NCI-H1436 (cell line): ENCODE measurements at places on chromosomes 12 and 14.
A peak's percentile ranks its signal among the peaks of the same experiment; 100 is the strongest.

GRCh38 chr12:96886998-96887677 is 19.9 kb upstream of the NEDD1 start:
- no peak for DNase-seq

DNA sequence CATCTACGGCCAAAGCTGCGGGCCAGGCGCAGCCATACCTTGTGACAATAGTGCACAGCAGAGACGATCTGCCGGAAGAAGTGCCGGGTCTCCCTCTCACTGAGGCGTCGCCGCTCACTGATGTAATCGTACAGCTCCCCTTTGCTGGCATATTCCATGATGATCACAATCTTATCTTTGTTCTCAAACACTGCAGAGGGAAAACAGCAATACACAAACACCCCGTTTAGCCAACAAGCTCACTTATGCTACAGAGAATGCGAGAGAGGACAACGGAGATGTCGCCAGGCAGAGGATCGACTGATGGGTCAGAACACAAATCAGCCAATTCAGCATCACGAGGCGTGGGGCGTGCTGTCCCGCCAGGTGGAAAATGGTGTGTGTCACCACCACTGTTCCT is 52.1 kb downstream of the NUAK1 start:
- DNase-seq: no peak

DNA sequence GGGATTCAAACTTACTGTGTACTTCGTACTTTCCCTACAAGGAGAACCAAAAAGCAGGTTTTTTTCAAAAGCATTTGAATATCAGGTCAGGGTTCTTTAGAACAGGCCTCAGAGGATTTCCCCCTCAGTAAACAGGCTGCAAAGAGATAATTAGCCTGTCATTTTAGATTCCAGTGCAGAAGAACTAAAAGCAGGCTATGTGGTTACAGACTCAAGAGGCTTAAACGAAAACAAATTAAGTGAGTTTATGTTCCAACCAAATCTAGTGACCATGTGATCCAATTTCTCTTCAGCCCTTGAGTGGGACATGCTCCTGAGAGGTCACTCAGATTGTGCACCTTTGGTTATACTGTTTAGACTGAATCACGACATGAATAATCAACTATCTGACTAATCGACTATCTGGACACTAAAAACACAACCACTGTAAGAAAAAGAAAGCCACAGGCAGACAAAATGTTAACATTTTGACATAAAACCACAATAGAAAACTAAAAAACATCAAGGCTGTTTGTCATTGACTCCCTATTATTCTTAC is 4.5 kb downstream of the TMED8 start:
- no peak for DNase-seq

- no peak for DNase-seq
These were observed 305.2 kb upstream of the SYT1 start for GRCh38 chr12:78559416-78559815.

GRCh38 chr14:74514471-74514941 is 20.9 kb downstream of the ISCA2 start:
- DNase-seq: no peak

DNA sequence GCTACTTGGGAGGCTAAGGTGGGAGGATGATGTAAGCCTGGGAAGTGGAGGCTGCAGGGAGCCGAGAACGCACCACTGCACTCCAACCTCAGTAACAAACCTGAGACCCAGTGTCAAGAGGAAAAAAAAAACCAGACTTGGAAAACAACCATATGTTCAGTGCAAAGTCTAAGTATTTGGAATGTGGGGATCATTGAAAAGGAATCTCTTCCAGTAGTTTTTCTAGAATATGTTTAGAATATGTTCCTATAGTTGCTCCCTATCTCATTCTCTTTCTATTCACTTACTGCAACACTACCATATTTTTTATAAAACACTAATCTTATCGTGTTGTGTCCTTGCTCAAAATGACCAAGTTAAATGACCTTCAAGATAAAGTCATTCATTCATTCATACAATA is 423.5 kb upstream of the SOX5 start:
- no peak for DNase-seq

GRCh38 chr14:93132472-93133065 is 16.8 kb upstream of the ITPK1 start:
- no peak for DNase-seq

- DNase-seq: no peak
These were observed 21.3 kb upstream of the REP15 start for GRCh38 chr12:27674989-27675388.

DNA sequence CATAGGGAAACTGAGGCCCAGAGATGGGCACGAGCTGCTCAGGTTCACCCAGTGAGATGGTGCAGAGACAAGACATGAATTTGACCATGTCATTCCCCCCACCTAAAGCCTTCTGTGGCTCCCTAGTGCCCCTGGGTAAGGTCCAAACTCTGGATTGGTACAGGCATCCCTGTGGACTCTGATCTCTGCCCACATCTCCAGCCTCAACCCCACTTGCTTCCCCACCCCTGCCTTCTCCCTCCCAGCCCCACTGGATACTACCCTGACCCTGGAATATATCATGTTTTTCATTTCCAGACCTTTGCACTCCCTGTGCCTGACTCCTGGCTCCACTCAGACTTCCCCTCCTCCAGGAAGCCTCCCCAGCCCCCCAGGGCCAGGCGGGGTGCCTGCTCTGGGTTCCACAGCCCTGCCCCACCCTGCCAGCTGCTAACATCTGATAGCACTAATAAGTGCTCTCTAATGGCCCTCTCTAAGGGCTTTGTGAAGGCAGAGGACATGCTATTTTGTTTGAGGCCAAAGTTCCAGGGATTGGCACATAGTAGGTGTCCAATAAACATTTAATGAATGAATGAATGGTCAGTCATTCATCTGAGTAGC is 1.1 kb upstream of the SDSL start:
- no peak for DNase-seq

DNA sequence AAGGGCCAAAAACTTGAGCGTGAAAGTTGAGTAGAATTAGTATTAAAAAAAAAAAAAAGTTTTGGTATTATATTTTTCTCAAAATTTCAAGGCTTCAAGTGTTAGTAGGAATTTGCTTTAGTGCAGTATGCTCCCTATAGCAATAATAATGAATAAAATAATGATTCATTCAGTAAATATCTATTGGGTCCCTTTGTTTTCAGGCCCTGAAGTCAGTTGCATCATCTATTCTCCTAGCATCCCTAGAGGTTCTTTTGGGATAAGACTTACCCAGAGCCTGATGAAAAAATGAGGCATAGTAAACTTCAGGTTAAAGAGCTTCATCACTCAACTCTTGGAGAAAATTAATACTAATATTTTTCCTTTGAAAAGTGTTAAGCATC is 1.1 kb downstream of the KMT5A start:
- DNase-seq: no peak

- no peak for DNase-seq
These were observed 172.1 kb downstream of the ACSS3 start for GRCh38 chr12:81249976-81250375.

- DNase-seq: no peak
These were observed 172.1 kb downstream of the ETV6 start for GRCh38 chr12:11821386-11822080.

DNA sequence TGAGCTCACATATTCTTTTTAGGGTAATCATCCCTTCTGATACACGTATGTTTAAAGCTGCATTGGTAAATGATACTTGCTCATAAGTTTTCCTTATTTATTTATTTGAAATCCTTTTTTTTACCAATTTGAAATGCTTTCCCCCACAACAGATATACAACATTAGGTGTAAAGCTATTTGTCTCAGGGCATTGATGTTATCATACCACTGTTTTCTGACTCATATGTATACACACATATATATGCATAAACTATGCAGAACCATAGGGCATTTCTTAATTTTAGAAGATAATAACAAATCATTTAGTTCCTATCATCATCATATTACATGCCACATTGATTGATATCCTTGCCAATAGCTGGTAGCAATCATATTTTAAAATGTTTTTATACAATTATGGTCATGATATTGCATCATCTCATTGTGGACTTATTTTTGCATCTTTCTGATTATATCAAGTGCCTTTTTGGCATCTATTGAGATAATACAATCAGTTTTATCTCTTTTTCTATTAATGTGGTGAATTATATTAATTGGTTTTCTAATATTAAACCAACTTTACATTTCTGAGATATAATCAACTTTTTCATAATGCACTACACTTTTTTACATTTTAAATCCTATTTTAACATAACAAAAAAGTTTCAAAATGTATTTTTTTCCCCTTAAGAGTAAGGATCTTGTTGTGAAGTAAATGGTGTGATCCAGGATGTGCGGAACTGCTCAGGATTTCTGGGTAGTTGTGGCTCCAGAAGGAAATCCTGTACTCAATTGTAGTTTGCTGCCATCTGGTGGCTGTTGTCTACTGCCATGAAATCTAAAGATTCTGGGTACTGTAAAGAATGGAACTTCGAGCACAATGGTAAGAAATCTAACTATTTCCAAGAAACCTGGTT is 16.7 kb downstream of the OR9K2 start:
- DNase-seq: peak; percentile 36

GRCh38 chr14:55553791-55554190 is 26.2 kb upstream of the KTN1 start:
- no peak for DNase-seq

DNA sequence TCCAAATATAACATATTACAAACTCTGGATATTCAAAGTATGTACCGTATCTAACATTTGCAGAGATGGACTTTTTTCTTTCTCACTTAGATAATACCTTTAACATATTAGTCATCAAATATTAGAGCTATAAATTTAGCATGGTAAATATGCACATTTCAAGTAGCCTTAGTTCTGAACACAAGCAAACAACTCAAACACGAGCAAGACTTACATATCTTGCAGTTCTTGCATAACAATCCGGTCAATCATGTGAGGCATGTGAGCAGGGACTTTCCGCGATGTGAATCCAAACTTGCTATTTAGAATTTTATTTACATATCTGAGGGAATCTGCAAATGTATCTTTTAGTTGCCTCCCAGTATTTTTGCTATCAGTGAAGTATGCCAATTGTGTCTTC is 22.1 kb upstream of the SYCP3 start:
- DNase-seq: no peak

GRCh38 chr12:85829391-85829790 is 6.8 kb downstream of the RASSF9 start:
- DNase-seq: no peak

DNA sequence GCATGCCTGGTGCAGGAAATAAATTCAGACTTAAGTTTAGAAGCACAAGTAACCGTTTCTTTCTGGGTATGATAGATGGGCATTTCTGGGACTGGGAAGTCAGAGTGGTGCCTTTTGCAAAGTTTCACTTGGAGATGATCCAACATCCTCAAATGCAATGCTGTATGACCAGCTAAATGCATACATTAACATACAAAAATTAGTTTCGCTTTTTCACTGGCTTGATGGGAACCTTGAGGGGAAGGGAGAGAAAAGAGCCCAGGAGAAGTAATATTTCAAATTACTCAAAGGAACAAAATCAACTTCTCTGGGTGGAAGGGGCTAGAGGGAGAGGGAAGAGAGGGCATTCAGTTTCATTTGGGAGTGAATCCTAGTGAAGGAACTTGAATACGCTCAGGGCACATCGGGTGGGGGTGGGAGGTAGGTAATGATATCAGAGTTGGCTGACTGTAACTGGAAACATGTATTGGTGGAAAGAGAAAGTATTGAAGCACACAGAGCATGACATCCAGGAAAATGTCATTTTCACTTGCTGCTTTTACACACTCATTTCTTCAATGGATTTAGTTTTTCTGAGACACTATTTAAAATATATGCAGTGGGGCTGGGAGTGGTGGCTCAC is 175.5 kb downstream of the PTPRO start:
- no peak for DNase-seq

DNA sequence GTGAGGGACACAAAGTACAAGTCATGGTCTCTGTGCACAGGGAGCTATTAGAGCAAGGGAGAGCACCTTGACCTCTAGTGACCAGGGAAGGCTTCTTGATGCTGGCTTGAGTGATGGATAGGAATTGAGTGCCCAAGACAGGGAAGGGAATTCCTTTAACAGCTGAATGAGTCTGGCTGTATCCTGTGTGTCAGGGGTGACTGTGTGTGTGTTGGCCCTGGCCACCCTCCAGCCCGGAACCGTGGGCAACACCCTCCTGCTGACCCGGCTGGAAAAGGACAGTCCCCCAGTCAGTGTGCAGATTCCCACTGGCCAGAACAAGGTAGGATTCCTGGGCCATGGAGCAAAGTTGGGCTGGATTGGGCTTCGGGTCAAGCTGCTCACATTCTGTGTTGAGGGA is 5.5 kb upstream of the PFDN5 start:
- no peak for DNase-seq

- no peak for DNase-seq
These were observed 35.0 kb upstream of the FUT8 start for GRCh38 chr14:65377576-65377975.

GRCh38 chr14:97731800-97732199 is 934.6 kb downstream of the VRK1 start:
- no peak for DNase-seq

GRCh38 chr12:10366875-10367274 is 23.0 kb downstream of the KLRK1 start:
- no peak for DNase-seq

GRCh38 chr14:72045271-72045670 is 113.0 kb downstream of the RGS6 start:
- no peak for DNase-seq

DNA sequence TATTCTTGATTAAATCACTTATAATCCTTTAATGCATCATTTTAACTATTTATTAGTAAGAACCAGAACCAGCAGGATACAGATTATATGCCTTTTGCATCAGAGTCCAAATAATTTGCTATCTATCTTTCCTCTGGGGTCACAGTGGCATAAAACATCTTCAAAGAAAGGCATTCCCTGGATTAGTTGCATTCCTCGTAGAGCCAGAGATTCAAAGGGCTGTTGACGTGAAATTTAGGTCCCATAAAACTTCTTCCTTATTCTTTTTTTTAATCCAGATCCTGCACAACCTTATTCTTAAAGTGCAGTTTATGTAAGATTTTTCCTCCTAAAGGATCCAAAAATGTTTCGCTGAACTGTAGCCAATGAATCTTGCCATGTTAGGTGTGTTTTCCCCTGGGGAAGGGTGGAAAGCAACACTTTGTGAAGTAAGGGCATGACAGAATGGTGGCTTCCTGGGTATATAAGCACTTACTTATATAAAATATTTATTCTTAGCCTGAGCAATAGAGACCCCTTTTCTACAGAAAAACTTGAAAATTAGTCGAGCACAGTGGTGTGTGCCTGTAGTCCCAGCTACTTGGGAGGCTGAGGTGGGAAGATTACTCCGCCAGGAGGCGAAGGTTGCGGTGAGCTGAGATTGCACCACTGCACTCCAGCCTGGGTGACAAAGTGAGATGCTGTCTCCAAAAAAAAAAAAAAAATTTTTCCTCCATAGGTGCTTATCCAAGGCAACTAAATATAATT is 208.7 kb downstream of the PCNX1 start:
- no peak for DNase-seq
